ENCODE measurements at places on chromosomes 2 and 18.
A peak's percentile ranks its signal among the peaks of the same experiment; 100 is the strongest.

GRCh38 chr2:207812726-207813080 lies 43.0 kb upstream of the FZD5 start:
- peak; percentile 69 for DNase-seq

DNA sequence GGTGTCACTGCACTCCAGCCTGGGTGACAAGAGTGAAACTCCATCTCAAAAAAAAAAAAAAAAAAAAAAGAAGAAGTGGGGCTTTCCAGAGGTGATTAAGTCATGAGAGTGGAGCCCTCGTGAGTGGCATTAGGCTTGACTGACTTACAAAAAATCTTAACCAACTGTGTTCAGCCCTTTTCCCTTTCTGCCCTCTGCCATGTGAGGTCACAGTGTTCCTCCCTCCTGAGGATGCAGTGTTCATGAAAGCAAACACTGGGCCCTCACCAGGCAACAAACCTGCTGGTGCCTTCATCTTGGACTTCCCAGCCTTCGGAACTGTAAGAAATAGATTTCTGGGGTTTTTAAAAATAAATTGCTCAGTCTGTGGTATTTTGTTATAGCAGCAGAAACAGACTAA lies 37.0 kb upstream of the METTL21A start:
- no peak for DNase-seq

- DNase-seq, result no peak
Measured at GRCh38 chr2:72619626-72620025, 206.2 kb downstream of the EXOC6B start.

DNA sequence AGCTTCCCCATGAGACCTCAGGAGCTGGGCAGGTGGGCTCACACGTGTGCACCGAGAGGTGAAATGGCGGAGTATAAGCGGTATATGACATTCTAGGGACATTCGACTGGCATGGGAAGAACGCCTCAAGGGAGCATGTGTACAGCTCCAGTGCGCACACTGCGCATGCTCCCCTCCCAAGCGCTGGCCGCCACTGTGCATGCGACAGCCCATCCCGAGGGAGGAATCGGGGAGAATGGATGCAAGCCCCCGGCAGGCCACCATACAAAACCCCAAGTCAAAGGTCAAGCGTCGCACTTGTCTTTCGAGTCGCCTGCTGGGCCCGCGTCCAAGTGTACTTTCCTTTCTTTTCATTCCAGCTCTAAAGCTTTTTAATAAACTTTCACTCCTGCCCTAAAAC lies 103.4 kb upstream of the ODC1 start:
- DNase-seq, result no peak

DNA sequence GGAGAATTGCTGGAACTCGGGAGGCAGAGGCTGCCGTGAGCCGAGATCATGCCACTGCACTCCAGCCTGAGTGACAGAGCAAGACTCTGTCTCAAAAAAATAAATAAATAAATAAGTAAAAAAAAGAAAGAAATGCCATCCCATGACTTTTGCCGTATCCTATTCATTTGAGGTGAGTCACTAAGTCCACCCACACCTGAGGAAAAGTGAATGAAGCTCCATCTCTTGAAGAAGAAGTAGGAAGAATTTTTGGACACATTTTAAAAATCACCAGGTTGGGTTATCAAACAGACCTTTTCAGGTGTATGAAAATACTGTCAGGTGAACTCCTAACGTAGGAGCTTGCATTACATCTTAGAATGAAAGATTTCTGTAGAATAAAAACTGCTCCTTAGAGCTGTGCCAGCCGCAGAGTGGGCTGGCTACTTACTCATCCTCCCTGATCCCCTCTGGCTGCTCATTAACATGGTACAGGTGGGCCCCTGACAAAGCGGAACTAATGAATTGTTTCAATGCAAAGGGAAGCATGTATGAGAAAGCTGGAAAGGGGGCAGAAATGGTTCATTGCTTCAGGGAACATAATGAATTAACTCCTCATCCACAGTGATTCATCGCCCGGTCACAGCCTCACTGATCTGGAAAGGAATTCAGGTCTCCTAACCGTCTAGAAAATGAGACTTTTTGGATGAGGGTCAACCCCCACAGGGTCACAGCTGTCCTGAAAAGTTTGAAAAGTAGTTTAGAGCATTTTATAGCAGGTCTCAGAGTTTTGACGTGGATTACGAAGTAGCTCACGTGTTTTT lies 191.4 kb downstream of the SPP2 start:
- DNase-seq, result no peak

DNA sequence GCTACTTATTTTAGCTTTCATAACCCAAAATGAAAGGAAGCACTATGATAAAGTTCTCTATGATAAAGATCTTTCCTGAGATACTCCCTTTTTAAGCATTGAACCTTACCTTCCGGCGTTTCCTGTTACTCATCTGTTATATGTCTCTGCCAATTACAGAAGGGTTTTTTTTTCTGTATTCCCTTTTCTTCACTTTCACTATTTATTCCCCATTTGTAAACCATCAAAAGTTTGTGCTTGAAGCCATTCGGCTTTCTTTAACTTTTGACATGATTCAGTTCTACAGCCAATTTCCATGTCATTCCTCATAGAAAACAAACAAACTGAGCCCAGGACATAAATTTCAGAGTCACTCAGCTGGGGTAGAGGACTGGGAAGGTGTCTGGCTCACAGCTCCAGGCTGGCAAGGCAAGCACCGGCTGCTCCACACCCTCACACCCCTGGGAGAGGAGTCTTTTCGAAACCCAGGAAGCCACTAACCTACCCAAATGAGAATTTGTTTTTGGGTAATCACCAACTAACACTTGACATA lies 429.4 kb upstream of the TRIB2 start:
- no peak for DNase-seq

DNA sequence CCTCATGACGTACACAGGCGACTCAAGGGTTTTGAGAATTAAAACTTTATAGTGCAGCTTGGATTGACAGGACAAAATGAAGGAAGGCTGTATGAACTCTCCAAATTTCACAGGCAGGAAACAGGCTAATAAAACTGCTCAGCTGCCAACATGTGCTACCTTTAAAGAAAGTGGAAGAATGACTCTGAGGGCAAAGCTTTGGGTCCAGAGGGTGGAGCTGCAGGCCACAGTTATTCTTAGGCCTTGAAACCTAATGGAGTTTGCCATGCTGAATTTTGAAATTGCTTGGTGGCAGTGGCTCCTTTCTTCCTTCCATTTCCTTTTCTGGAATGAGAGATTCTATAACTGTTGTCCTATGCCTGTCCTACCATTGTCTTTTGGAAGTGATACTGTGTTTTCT lies 34.8 kb downstream of the HAT1 start:
- DNase-seq, result no peak

GRCh38 chr2:236899950-236900640 lies 185.6 kb upstream of the COPS8 start:
- DNase-seq, result peak; percentile 40

- DNase-seq, result no peak
Measured at GRCh38 chr2:73022024-73022568, 49.4 kb downstream of the SFXN5 start.

- DNase-seq, result no peak
Measured at GRCh38 chr2:127573298-127573697, 37.8 kb downstream of the MYO7B start.

GRCh38 chr2:240921311-240921994 lies 15.3 kb downstream of the CROCC2 start:
- DNase-seq, result peak; percentile 19

GRCh38 chr18:62066102-62066818 lies 120.6 kb downstream of the PIGN start:
- DNase-seq, result no peak

DNA sequence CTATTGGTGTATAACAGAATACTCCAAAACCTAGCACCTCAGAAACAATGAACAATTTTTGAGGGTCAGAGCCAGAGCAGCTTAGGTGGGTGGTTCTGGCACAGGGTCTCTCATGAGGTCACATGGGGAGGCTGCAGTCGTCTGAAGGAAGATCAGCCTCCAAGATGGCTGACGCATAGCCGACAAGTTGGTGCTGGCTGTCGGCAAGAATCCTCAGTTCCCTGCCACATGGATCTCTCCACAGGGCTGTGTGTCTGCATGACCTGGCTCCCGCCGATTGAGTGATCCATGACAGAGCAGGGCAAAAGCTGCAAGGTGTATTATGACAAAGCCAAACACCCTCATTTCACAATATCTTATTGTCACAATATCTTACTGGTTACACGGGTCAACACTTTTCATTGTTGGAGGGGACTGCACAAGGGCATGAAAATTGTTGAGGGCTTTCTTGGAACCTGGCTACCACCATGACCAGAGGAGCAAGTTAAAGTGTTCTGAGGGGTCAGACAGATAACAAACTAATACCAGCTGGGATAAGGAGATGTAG lies 4.2 kb downstream of the MYL12B start:
- DNase-seq, result no peak

GRCh38 chr18:9065864-9066263 lies 36.6 kb upstream of the NDUFV2 start:
- no peak for DNase-seq

DNA sequence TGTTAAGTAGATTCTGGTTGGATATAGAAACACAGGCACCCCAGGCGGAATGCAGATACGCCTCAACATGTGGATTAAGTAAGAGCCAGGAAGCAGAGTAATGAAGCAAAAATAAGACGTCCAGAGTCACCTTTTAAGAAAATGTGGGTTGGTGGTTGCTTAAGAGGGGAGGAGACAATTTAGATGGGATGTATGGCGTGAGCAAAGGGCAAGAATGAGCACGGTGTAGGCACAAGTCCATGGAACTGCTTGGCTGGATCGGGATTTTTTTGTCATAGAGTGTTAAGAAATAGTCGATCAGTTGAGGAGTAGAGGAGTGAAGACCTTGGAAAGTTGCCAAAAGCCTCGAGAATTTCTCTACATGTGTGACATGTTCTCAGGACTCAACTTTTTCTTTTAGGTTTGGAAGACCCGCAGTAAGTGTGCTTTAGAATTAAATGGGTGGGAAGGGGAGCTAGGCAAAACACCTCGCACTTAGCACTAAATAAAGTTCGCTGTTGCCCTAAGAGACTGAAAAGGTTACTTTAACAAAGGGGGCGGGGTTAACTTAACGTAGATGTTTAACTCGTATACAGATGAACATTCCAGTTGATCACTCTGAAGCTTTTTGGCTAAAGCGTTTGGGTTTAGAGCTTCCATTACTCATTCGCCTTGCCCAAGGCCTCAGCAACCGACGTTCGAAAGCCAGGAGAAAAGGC lies 716 bp upstream of the SLC39A10 start:
- peak; percentile 71 for DNase-seq

DNA sequence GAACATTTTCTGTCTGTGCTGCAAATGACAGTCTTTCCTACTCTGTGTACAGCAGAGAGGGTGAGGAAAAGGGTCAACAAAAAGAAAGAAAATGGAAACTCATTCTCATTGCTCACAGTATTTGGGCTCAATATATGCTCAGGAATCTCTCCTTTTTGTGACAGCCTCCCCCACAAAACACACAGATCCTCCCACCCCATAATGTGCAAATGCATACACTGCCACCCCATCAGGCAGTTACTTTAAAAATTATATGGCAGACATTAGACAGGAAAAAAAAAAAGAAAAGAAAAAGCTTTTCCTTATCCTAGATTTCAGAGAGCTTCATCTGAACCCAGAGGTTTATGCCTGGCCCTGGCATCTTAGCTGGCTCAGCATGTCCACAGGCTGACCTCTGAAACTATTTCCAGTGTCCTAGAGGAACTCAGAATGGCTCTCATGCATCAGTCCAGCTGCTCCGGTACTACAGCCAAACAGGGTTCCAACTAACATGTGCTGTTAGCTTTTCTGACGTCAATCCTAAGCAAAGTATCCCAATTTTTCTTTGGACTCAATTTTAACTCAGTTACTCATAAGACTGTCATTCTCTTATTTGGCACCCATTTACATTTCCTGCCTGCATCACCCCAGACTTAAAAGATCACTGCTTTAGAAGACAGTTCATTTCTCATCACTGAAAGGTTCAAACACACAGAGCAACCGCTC lies 105.9 kb downstream of the RBMS1 start:
- no peak for DNase-seq

- no peak for DNase-seq
Measured at GRCh38 chr18:59029663-59030429, 109.8 kb upstream of the SEC11C start.

- DNase-seq, result no peak
Measured at GRCh38 chr2:132562245-132562644, 107.8 kb downstream of the LYPD1 start.

- DNase-seq, result no peak
Measured at GRCh38 chr2:241120440-241120839, 18.4 kb upstream of the MTERF4 start.

- peak; percentile 40 for DNase-seq
Measured at GRCh38 chr18:50044402-50044801, 150.5 kb downstream of the MYO5B start.

GRCh38 chr2:62382122-62382521 lies 123.9 kb downstream of the TMEM17 start:
- DNase-seq, result no peak

- no peak for DNase-seq
Measured at GRCh38 chr2:109260116-109260855, 131.3 kb downstream of the SH3RF3 start.

DNA sequence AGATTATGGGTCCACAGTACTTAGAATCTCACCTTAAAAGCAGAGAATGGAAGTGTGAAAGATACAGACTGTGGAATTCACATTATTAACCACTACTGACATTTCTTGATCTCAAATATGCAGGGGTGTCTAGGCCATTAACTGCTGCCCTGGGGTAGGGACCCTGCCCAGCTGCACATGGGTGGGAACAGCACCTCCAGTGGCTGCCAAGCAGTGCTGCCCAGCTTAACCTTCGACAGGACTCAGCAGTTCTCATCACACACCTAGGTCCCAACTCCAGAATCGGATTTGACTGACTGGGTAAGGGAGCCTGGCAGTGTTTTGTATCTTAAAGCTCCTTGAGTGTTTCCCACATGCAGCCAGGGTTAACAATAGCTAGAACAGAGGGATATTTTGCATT lies 14.9 kb downstream of the ERFE start:
- no peak for DNase-seq

- DNase-seq, result no peak
Measured at GRCh38 chr2:135256531-135257260, 204.6 kb downstream of the RAB3GAP1 start.

GRCh38 chr18:74251297-74252038 lies 40.3 kb downstream of the CYB5A start:
- no peak for DNase-seq

GRCh38 chr2:46846536-46846935 lies 69.1 kb downstream of the MCFD2 start:
- no peak for DNase-seq

GRCh38 chr2:225282858-225283710 lies 116.4 kb upstream of the NYAP2 start:
- peak; percentile 61 for DNase-seq

DNA sequence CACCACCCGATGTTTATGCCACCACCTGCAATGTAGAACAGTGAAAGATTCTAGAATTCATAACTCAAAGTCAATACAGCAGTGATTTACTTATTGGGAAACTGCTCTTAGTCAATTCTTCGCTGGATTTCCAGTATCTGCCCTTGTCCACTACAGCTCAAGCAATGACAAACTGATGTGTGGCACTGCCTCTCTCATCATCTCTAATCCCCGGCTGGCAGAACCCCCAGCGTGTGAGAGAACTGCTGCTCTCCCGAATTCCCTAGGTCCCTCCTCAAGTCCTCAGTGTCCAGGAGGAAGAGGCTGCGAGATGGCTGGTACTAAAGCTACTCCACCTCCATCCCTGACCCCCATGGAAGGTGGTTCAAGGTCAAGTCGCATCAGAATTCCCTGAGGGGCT lies 1.6 kb downstream of the TXNL4A start:
- peak; percentile 52 for DNase-seq
